Neural progenitor cell (in vitro differentiated cells): ENCODE measurements at places on chromosomes 5 and 9. TPM values are rescaled to one million over a fixed set of nuclear protein-coding genes. Genes with fewer than 3 reads are reported as not detected.
A peak's percentile ranks its signal among the peaks of the same experiment; 100 is the strongest.

The ELAVL2 gene
- 17.1 and 21.1 TPM in 2 replicates for total RNA-seq

The SHISAL2B gene
- 10.4 and 17.8 TPM in 2 replicates for total RNA-seq

GRCh38 chr5:147234825-147235635, at the start of gene STK32A:
Gene STK32A (plus strand): TSS chr5:147235026. CDS start chr5:147239635, 4,609 bp downstream.
- DNase-seq = peak; percentile 92

DNA sequence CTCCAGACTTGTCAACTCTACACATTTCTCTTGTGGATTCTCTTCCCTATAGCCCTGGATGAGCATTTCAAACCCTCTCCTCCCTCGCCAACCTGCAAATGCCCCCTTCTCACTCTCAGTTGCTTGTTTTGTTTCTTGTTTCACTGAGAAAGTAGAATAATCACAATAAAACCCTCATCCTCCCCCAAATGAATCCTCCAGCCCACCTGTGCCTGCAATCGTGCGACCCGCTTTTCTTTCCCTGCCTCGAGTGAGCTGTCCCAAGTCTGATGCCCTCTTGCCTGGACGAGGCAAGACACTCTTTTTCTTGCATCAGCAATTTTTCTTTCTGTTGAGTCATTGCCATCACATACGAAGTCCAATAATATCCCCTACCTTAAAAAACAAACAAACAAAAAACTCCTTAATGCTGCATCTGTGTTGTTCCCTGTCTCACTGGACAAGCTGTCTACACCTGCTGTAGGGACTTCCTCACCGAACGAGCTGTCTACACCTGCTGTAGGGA, 3.7 kb upstream of the CACNA1B start:
- no peak for DNase-seq

DNA sequence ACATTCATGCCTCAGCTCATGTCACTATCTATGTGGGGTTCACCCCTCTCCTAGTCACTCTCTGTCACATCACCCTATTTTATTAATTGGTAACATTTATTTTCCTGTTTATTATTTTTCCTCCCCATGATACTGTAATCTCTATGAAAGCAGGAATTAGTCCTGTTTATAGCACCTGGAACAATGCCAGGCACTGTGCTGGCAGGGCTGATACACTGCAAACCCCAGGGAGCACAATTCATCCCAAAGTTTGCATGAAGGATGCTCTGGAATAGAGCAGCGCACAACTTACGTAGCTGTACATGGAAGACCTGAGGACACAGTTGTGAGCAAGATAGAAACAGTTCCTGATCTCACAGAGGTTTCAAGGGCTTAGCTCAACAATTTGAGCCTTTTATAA, 103.2 kb downstream of the NSG2 start:
- DNase-seq = no peak

The PTPN3 gene
- 2.2 and 2.4 TPM in 2 replicates for total RNA-seq

GRCh38 chr9:127463911-127464310, 12.6 kb downstream of the LRSAM1 start:
- DNase-seq = no peak

GRCh38 chr5:5418764-5419163, 3.7 kb upstream of the ICE1 start:
- DNase-seq = no peak

DNA sequence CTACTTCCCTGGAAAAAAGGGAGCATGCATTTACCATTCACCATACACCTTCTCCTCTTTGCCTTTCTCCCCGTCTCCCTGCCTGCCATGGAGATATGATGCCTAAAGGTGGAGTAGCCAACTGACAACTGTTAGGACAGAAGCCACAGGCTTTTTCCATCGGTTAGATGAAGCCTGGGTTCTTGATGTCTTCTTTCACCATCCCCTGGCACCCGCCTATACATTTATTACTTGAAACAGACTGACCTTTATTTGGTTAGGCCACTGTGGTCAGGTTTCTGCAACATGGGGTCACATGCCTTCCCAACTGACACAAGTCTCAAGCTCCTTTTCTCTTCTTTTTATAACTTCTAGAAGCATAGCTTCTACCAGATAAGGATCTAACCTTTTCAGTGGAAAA, 7.1 kb downstream of the LCP2 start:
- DNase-seq = no peak

- DNase-seq = no peak
Measured at GRCh38 chr9:71637926-71638325, 130.4 kb downstream of the CEMIP2 start.

- DNase-seq = no peak
Measured at GRCh38 chr5:81631124-81631523, 119.8 kb downstream of the SSBP2 start.

The WDR38 gene
- total RNA-seq = not detected in 2 replicates

The CENPH gene
- total RNA-seq = 160 and 303 TPM in 2 replicates

DNA sequence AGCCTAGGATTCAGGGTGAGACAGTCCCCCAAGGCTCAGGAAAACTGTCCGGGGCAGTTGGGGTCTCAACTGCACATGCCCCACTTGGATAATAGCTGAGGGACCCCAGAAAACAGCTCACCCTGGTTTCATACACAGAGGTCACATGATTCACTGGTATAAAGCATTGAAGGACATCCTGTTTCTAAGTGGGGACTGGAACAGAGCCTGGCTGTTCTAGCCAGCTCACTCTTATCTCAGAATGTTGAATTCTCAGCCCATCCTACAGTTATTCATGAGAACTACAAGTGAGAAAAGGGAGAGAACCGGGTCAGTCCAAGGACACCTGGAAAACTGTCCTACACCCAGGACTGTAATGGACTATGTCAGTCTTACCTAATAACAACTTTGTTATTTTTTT, 170.9 kb downstream of the FGF1 start:
- no peak for DNase-seq

DNA sequence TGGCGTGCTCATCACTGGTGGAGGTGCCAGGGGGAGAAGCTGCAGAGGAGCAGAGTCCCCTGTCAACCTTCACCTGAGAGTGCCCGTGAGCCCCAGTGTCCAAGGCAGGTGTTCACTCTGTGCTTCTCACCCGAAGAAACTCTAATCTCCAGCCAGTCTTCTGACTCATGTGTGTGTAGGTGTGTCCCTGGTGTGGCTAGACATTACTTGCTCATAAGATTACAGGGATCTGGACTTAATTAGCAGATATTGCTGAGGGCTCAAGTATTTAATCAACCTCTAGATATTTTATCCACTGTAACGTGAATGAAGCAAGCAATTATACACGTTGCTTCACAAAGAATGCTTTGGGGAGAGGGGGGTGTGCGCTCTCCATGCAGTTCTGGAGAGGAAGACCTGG, 72.5 kb downstream of the MED10 start:
- DNase-seq = no peak

The CTXN3 gene
- 0.09 TPM in 1 of 2 replicates, not detected in the other for total RNA-seq

DNA sequence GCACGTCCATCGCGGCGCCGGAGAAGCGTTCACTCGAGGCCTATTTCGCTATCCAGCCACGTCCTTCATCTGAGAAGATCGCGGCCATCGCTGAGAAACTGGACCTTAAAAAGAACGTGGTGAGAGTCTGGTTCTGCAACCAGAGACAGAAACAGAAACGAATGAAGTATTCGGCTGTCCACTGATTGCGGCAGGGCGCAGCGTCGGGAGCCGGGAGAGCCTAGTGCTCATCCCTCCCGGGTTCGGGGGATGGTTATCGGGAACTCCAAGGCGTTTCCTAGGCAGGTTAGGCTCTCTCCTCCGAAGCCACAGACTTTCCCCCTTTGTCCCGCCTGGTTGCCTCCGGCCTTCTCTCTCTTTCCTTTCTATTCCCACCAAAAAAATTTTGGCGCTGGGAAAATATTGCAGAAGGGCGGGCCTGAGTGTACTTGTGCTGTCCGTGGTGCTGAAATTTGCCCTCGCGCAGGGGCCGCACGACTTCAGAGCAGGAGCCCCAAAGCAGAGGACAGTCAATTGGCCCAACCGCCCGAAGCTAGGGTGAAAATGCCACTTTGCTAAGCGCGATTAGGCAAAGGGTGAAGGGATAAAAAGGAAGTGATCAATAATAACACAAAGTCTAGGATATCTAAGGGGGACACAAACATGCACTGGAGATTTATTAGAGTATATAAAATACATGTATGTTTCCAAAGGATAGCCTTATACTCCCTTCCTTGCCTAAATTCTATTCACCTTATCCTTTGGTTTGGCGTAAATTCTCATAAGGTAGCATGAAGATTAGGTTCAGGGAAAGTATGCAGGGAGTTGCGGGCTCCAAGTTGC, 1.8 kb downstream of the POU4F3 start:
- DNase-seq = peak; percentile 92

GRCh38 chr5:12965804-12966203, 978.7 kb downstream of the DNAH5 start:
- DNase-seq = no peak

- no peak for DNase-seq
Measured at GRCh38 chr9:128422783-128423150, 2.1 kb downstream of the CERCAM start.

DNA sequence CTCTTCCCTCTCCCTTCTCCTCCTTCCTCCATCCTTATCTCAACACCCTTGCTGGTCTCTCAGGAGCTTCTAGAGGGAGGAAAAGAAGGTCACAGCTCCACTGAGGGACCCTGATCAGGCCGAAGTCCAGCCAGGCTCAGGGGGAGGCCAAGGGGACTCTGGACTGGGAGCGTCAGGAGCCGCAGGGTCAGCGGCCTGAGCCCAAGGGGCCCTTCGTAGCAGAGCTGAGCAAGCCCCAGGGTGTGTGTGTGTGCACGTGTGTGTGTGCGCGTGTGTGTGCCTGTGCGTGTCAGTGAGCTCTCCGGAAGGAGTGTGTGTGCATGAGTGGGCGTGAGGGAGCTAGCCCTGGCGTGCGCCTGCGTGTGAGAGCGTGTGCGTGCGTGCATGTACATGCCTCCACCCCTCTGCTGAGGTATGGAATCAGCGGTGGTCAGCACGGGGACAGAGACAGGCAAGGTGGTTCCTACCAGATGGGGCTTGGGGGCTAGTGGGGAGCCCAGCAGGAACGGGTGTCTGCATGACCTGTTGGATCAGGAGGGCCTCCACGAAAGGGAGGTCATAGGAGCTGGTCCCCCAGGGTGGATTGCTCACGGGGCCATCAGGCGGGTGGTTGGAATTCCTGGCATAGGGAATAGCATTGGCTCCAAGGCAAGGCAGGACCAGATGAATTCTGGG, 10.0 kb upstream of the AGPAT2 start:
- no peak for DNase-seq

DNA sequence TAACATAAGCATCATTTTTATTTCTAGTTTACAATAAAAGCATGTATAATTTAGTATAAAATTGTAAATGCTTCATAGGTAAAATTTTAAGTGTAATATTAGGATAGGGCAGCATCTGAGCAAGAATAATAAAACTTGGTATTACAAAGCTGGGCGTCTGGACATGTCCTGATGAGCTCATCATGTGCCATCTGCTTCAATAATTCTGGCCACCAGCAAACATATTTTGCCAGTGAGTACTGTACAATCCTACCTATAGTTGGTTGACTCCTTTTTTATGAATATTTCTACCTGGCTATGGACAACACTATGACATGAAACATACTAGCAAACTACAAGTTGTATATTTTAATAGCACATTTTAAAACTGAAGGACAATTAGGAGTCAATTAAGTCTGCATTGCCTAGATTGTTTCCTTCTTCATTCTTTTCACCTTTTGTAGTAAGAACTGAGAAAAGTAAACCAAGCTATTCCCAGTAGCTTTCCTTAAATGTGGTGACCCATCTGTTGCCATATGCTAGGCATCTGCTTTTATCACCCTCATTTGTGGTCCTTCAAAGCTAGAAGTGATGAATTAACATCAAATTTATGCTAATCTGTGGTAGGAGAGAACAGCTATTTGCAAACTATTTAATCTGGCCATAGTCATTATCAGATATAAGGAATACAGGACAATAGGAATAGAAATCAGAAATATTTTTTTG, 23.4 kb downstream of the LURAP1L start:
- DNase-seq = no peak

GRCh38 chr9:128097543-128098296, 29.7 kb downstream of the SLC25A25 start:
- peak; percentile 17 for DNase-seq

The FCN1 gene
- total RNA-seq = not detected in 2 replicates

GRCh38 chr5:138960145-138960692, 85.1 kb upstream of the LRRTM2 start:
- DNase-seq = no peak

DNA sequence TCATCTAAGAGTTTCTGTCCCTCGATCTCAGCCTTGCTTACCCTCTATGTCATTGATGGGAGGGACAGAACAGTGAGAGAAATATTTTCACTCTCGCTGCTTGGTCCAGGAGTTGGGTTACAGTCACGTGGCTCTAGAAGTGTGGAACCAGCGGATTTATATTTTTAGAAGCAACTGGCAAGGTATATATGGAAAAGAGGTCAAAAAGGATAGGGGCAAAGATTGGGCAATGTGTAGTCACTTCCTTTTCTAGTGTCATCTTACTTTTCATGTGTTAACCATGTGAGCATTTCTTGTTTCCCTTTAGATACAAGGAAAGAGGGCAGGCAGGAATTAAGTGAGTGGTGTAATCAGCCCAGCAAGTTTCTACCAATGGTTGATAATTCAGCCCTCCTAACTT, 111.5 kb upstream of the ZNF366 start:
- DNase-seq = no peak

The ACTBL2 gene
- total RNA-seq = not detected in 2 replicates
